CD4-positive, alpha-beta T cell (primary cell): ENCODE measurements at places on chromosomes 2 and 18. TPM values are rescaled to one million over a fixed set of nuclear protein-coding genes. Genes with fewer than 3 reads are reported as not detected.

DNA sequence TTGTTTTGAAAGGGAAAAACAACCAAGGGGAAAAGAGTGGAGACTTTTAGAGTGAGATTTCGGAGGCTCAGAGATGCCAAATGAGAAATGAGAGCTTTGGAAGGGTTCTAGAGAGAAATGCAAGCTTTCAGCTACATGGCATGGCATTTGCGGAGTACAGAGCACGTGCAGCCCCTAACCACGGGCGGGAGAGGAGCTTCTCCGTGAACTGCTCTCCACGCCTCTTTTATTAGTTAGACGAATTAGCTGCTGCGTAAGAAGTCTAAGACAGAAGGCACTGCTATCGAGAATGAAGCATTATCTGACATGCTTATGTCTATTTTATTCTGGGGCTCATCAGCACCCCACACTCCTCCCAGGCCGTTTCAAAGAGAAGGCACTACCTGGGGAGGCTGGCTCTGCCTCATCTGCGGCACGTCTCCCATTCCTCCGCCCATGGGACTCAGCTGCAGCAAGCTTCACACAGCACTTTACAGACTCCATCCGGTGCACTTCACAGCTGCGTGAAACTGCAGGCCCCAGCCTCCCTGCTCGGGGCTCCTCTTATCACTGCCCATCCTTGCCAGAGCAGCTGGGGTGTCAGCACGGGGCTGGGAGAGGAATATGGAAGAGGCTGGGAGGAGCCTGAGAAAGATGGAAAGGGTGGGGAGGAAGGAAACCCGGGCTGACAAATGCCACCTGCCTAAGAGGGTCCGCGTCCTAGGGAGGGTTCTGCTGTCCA, 207.3 kb upstream of the APCDD1 start:
- no peaks in the 10 kb centered on the region for H3K27me3 ChIP-seq
- H3K4me1 ChIP-seq: no peaks in the 10 kb centered on the region
- H3K27ac ChIP-seq: no peak overlapping the region
- H3K36me3 ChIP-seq: no peaks in the 10 kb centered on the region

- H3K27ac ChIP-seq: no peak overlapping the region
- no peaks in the 10 kb centered on the region for H3K27me3 ChIP-seq
- H3K4me1 ChIP-seq: no peaks in the 10 kb centered on the region
- no peak for DNase-seq
- H3K4me3 ChIP-seq: no peak overlapping the region
- H3K36me3 ChIP-seq: no peaks in the 10 kb centered on the region
These were observed 179.8 kb downstream of the LTBP1 start for GRCh38 chr2:33126552-33126951.

DNA sequence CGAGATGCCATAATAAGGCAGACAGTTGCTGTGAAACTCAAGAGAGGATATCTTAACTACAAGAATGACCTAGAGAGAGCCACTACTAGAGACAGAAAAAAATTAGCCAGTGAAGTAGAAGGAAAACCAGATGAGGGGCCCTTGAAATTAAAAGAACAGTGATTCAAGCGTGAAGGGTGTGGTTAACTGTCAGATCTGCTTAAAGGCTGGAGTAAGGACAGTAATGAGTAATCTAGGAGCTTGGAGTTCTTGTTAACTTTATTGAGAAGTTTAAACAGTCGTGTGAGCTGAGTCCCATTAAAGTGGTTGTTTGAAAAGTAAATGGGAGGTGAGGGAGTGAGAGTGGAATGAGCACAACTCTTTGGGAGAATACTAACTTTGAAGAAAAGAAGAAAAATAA, 21.3 kb downstream of the PIGN start:
- no peak overlapping the region for H3K4me3 ChIP-seq
- H3K27ac ChIP-seq: no peak overlapping the region
- DNase-seq: no peak
- H3K4me1 ChIP-seq: no peaks in the 10 kb centered on the region
- no peaks in the 10 kb centered on the region for H3K27me3 ChIP-seq

SERPINB10 gene
- not detected for total RNA-seq
